NCI-H460 (cell line): ENCODE measurements at places on chromosomes 12 and 14.

GRCh38 chr12:87085286-87085685, 829.1 kb upstream of the MGAT4C start:
- no peak for DNase-seq

DNA sequence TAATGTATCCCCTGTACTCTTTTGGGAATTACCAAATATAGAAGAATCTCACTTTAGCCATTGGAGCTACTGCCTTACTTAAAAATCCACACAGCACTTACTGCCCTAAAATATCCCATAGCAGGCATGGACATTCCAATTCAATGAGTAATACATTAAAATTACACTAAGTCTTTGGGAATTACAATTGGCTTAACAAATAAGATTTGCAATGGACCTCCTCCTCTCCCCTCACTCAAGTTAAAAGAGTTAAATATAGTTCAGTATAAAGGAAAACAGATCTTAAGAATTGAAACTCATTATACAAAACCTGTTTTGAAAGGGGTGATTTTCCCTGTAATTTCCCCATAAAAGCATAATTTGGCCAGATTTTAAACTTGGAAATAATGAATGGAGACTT, 477.1 kb downstream of the SLC16A7 start:
- DNase-seq = no peak

- no peak for DNase-seq
Measured at GRCh38 chr12:68557011-68557730, 53.5 kb upstream of the RAP1B start.

GRCh38 chr12:20722142-20722541, 27.0 kb downstream of the SLCO1C1 start:
- no peak for DNase-seq

GRCh38 chr12:70007687-70008086, 182.7 kb downstream of the MYRFL start:
- DNase-seq = no peak
